Astrocyte (in vitro differentiated cells and primary cell): ENCODE measurements at places on chromosomes 4 and X. TPM values are rescaled to one million over a fixed set of nuclear protein-coding genes. Genes with fewer than 3 reads are reported as not detected.
A peak's percentile ranks its signal among the peaks of the same experiment; 100 is the strongest.

- H3K36me3 ChIP-seq, result no peaks in the 10 kb centered on the region
- no peak overlapping the region for H3K4me3 ChIP-seq
- H3K27ac ChIP-seq, result no peak overlapping the region
- DNase-seq, result peak; percentile 23
- H3K4me1 ChIP-seq, result no peaks in the 10 kb centered on the region
These were observed 26.0 kb upstream of the AWAT1 start for GRCh38 chrX:70208479-70208878.

- DNase-seq, result no peak
- peaks cover 28% of the 10 kb centered on the region for H3K4me1 ChIP-seq
- H3K27me3 ChIP-seq, result peaks cover 4% of the 10 kb centered on the region
- no peak overlapping the region for H3K4me3 ChIP-seq
- H3K36me3 ChIP-seq, result no peaks in the 10 kb centered on the region
- no peak overlapping the region for H3K27ac ChIP-seq
These were observed 48.9 kb downstream of the CXCL1 start for GRCh38 chr4:73918058-73918457.

DNA sequence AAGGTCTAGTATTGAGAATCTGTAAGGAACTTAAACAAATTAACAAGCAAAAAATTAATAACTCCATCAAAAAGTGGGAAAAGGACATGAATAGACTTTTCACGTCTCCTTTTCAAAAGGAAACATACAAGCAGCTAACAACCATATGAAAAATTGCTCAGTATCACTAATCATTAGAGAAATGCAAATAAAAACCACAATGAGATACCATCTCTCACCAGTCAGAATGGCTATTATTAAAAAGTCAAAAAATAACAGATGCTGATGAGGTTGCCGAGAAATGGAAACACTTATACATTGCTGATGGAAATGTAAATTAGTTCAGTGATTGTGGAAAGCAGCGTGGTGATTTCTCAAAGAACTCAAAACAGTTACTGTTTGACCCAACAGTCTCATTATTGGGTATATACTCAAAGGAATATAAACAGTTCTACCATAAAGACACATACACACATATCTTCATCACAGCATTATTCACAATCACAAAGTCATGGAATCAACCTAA, 410.4 kb upstream of the SMIM31 start:
- no peak overlapping the region for H3K27ac ChIP-seq
- no peaks in the 10 kb centered on the region for H3K4me1 ChIP-seq
- H3K4me3 ChIP-seq, result no peak overlapping the region
- no peaks in the 10 kb centered on the region for H3K27me3 ChIP-seq
- no peak for DNase-seq

- no peaks in the 10 kb centered on the region for H3K27me3 ChIP-seq
- no peaks in the 10 kb centered on the region for H3K36me3 ChIP-seq
These were observed 96.5 kb upstream of the DUSP21 start for GRCh38 chrX:44747317-44747716.

- H3K4me1 ChIP-seq, result no peaks in the 10 kb centered on the region
- no peak overlapping the region for H3K27ac ChIP-seq
- H3K4me3 ChIP-seq, result no peak overlapping the region
- DNase-seq, result no peak
These were observed 126.0 kb upstream of the WDFY3 start for GRCh38 chr4:85092536-85092935.

DNA sequence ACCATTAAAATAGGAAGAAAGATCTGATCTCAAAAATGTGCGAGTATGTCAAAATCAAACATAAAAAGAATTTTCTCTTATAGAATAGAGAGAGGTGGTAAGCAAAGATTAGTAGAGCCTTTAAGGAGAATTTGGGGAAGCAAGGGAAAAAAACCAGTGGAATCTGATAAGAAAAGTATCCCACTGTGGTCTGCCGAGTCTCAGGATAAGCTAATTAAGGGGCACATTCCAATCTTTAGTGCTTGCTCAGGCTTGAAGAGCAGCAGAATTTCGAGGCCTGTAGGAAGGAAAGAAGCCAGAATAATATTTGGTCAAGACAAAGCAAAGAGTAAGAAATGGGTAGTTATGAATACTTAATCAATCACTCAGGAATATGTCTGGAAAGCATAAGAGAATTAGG, 13.0 kb downstream of the STATH start:
- no peaks in the 10 kb centered on the region for H3K36me3 ChIP-seq
- H3K4me3 ChIP-seq, result no peak overlapping the region
- no peak overlapping the region for H3K27ac ChIP-seq
- H3K4me1 ChIP-seq, result no peaks in the 10 kb centered on the region

GCNA gene
- 2.2 and 2.4 TPM in 2 replicates for total RNA-seq

ADAMTS3 gene
- total RNA-seq, result 4.2 TPM in 2 replicates

STK26 gene
- 64.7 and 69.4 TPM in 2 replicates for total RNA-seq
